ENCODE measurements at places on chromosomes 16 and 17.

DNA sequence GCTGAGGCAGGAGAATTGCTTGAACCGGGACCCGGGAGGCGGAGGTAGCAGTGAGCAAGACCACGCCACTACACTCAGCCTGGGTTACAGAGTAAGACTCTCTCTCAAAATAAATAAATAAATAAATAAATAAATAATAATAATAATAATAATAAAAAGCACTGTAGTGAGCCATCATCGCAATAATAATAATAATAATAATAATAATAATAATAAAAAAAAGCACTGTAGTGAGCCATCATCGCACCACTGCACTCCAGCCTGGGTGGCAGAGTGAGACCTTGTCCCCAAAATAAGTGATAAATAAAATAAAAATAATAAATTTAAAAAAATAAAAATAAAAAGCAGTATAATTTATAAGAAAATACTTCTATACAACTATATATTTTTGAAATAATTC, 40.3 kb downstream of the SMURF2 start:
- no peak for DNase-seq

DNA sequence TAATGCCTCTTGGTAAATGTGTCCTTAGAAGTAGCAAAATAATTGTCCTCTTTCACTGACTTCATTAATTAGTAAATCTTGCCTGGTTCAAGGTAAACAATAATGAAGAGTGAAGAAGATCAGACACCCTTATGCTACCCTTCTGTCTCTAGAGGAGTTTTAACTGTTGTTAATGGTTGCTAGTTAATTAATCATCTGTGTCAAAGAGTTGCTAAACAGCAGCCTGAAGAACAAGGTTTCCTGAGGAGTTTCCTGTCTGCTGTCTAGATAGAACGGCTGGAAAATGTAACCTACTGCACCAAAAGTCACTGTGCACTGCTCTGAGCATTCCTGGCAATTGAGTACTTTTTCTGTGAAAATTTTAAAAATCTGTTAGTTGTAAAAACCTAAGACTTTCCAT, 131.3 kb downstream of the NLK start:
- no peak for DNase-seq

DNA sequence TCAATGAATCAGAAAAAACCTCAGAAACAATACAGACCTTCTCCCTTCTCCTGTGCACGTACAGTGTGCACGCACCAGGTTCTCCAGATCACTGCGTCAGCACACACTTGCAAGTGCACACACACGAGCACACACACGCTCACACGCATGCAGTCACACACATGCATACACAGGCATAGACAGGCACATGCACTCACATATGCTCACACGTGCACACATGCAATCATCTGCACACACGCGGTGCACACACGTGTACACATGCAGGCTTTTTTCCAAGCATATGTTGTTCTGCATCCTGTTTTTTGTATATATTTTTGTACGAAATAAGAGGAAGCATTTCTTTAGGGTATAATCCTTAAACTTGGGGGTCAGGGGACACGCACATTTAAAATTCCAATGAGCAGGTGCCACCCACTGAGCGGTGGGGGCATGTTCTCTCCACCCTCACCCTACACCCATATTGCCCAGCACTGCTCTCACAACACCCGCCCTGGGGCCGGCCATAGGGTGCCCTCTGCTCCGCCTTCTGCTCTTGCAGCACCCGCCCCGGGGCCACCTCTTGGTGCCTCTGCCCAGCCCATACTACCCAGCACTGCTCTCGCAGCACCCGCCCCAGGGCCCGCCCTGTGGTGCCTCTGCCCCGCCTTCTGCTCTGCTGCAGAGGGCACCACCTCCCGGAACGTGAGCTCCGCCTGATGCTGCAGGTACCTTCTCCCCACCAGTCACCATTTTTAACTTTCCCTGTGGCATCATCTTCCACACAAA, 20.9 kb downstream of the KLHDC4 start:
- DNase-seq, result no peak

DNA sequence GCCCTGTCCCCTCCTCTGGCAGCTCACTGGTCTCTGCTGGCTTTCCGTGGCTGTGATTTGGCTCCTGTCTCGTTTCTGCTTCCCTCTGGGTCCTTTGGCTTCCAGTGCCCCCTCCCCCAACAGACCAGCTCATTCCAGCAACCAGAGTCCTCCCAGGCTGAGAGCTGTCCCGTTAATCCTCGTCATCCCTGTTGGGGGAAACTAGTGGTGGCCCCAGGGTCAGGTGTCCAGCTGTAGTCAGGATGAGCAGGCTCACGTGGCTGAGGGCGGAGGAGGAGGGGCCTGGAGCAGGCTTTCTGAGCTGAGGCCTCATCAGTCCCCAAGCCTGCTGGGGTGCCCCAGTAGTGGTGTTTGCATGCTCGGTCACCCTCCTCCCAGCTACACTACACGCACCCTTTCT, 10.7 kb upstream of the CBX4 start:
- no peak for DNase-seq

DNA sequence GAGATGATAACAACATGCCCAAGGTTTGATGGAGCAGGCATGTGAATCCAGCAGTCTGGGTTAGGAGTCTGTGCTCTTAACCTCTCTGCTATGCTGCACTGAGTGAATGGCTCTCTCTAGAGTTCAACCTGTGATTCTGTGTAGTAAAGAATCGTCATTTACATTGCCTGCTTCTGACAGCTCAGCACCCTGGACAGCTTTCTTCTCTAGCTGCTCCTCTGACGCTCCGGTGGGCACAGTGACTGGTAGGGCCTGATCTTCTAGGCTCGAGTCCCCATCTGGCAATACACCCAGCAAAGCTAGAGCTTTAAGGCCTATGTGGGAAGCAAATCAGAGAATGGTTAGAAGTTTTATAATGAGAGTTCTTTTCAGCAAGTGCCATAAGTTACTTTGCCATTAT, 85.3 kb upstream of the ATP2A3 start:
- DNase-seq, result no peak

- no peak for DNase-seq
These were observed 3.7 kb downstream of the NUBP2 start for GRCh38 chr16:1786242-1787055.

GRCh38 chr16:55901566-55902217, 26.5 kb upstream of the CES5A start:
- DNase-seq, result no peak

DNA sequence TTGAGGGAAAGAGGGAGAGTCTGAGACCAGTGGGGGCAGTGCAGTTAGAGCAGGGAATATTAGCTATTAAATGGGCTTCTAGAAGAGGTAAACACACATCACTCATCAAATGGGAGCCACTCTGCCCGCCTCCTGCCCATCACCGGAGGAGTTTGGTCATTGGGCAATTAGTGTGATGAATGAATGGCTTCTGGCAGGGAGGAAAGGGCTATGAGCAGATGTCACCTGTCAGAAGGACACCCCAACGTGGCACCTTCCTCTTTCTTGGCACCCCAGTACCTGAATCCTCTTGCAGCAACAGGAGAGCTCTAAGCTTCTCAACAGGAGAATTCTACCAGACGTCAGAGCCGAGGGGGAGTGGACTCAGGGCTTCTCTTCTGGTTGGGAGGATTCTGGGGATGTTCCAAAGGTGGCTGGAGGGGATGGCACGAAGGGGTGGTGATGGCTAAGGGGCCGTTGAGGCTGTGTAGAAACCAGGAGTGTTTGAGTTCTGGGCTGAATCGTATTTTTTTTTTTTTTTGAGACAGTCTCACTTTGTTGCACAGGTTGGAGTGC, 11.0 kb downstream of the C1QTNF1 start:
- no peak for DNase-seq

DNA sequence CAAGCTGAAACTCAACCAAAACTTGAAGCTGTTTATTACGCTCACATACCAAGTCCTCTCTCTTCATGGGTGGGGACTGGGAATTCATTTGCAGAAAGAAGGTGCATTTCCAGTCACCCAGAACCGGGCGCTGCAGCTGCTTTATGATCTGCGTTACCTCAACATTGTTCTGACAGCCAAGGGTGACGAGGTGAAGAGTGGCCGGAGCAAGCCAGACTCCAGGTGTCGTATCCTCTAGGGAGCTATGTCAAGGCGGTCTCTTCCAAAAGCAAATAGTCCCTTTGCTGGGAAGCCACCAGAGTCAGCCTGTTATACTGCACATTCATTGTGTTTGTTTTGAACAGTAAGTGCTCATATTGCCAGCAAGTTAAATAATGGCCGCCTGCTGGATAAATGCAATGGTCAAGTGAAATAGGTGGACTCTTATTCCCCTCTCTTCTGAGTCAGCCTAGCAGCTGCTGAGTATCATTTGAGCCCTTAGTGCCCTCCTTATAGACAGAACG, 12.7 kb downstream of the COG1 start:
- no peak for DNase-seq

- DNase-seq, result no peak
These were observed 30.6 kb downstream of the MAP2K6 start for GRCh38 chr17:69445132-69445531.

GRCh38 chr17:32805029-32805976, 71.6 kb downstream of the MYO1D start:
- DNase-seq, result no peak

- DNase-seq, result no peak
These were observed 10.5 kb downstream of the TBC1D16 start for GRCh38 chr17:80025140-80025539.

DNA sequence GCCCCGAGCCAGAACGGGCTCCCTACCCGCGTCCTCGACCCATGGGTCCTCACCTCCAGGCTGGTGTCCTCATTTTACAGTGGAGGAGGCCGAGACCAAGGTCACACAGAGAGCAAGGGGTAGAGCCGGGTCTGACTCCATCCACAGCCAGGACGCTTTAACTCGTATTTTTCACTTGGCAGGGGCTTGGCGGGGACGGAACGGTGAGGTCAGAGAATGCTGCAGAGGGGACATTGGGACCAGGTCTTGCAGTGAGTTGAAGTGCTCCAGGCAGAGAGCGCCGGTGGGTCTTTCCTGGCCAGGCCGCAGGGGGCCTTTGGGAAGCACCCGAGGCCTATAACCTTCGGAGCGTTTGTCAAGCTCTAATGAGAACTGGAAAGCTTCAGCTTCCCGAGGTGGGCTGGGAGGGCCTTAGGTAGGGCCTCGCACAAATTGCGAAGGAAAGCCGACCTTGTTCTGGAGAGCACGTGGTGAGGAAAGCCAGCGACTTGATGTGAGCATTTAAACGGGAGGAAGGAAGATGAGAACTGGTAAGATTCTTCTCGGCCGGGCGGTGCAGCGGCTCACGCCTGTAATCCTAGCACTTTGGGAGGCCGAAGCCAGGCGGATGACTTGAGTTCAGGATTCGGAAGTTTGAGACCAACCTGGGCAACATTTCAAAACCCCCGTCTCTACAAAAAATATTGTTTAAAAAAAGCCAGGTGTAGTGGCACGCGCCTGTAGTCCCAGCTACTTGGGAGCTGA, 908 bp upstream of the CLUH start:
- DNase-seq, result no peak

GRCh38 chr17:58510075-58510474, 4.4 kb downstream of the MTMR4 start:
- no peak for DNase-seq

- DNase-seq, result peak; percentile 38
These were observed 37.3 kb upstream of the MMD start for GRCh38 chr17:55458978-55459377.

- peak; percentile 63 for DNase-seq
These were observed 95.0 kb downstream of the PLCG2 start for GRCh38 chr16:81873843-81874752.

- DNase-seq, result peak; percentile 53
These were observed 40.7 kb downstream of the DNAJA2 start for GRCh38 chr16:46932802-46933201.

GRCh38 chr17:50350733-50351132, 4.8 kb downstream of the XYLT2 start:
- no peak for DNase-seq

DNA sequence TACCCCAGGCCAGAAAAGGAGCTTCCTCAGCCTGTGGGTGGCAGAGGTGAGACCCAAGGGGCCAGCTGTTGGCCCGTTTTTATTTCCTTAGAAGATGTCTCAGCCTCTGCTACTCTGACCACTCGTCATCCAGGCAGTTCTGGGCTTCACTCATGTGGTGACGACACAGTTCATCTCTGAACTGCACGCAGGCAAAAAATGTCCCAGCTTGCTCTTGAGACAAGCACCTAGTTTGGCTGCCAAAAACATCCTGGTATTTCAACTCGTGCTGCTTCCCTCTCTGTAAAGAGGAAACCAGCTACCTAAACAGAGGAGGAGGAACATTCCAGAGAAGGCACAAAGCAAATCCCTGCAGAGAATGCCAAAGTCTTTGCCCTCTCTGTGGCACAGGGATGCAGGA, 125.7 kb downstream of the XYLT1 start:
- no peak for DNase-seq

- DNase-seq, result no peak
These were observed 8.7 kb downstream of the CYBC1 start for GRCh38 chr17:82441691-82442487.

- no peak for DNase-seq
These were observed 15.9 kb downstream of the B9D1 start for GRCh38 chr17:19346351-19347255.

DNA sequence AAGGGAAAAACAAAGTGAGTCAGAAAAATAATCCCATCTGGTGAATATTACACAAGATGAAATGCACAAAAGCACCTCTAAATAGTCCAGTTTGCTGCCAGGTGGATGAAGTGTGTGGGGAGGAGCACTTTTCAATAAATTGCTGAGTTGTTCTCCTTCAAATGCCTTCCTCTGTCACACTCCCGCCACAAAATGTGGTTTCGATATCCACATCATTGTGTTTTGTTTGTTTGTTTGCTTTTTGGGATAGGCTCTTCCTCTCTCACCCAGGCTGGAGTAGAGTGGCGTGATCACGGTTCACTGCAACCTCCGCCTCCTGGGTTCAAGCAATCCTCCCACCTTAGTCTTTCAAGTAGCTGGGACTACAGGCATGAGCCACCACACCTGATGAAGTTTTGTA, 24.6 kb upstream of the SHISA9 start:
- DNase-seq, result no peak

- peak; percentile 27 for DNase-seq
These were observed 581 bp downstream of the PRKCA start for GRCh38 chr17:66302761-66303626.

DNA sequence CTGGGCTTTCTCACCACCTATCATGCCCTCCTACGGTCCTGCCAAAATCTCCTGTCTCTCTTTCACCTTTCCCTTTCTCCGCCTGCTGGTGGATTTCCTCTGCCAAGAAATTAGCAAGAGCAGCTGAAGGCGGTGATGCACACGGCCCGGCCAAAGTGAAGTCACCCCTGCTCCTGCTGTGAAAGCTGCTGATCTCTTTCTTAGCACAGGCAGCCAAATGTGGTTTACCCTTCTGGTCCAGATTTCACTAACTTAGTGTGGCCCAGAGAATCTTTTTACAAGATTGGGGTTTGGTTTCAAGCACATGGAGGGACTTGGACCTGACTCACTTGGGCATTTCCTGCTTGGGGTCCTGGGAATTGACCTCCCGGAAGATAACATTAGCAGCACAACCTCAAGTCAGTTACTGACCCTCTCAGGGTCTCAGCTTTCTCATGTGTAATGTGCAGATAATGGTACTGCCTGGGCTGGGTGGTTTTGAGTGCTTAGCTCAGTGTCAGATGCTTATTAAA, 155.7 kb downstream of the SOCS1 start:
- peak; percentile 68 for DNase-seq

- DNase-seq, result no peak
These were observed 111.7 kb downstream of the SDR42E1 start for GRCh38 chr16:81899601-81900000.
